H1 (cell line): ENCODE measurements at places on chromosomes 1 and 21. TPM values are rescaled to one million over a fixed set of nuclear protein-coding genes. Genes with fewer than 3 reads are reported as not detected.

- DNase-seq: no peak
Observed at GRCh38 chr21:45514311-45515021, 27.8 kb downstream of the SLC19A1 start.

The OLFML2B gene
- 8.4 and 10.4 TPM in 2 replicates for total RNA-seq

The RGS5 gene
- total RNA-seq: 96.3 and 103 TPM in 2 replicates

The CFAP74 gene
- 0.20 and 0.33 TPM in 2 replicates for total RNA-seq
